ENCODE measurements at places on chromosomes 1 and 21.

GRCh38 chr1:222382171-222382570, 165.7 kb downstream of the HHIPL2 start:
- no peak for DNase-seq

GRCh38 chr1:205615789-205616188, 16.0 kb downstream of the ELK4 start:
- no peak for DNase-seq

DNA sequence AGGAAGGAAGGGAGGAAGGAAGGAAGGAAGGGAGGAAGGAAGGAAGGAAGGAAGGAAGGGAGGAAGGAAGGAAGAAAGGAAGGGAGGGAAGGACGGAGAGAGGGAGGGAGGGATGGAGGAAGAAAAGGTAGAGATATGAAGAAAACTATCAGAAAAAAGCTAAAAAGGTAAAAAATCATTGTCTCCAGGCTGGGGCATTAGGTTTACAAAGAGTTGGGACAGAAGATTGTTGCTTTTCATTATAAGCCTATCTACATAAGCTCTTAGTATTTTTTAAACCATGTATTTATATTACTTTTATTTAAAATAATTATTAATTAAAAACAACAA, 7.2 kb upstream of the PINK1 start:
- DNase-seq: no peak

DNA sequence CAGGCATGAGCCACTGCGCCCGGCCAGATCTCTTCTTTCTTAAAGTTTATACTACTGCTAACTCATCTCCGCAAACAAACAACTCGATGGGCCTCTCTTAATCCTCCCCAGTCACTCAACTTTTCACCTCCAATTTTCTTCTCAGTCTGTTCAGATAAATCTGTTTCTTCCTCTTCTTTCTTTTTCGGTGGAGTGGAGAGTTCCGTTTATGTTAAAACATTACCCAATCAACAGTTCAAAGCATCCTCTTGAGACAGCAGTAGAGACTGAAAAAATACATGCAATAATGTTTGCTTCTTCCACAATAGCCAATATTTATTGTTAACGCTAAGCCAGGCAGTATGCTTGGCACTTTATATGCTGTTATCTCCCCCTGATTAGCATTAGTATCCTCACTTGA, 1.4 kb upstream of the ANKRD13C start:
- no peak for DNase-seq

DNA sequence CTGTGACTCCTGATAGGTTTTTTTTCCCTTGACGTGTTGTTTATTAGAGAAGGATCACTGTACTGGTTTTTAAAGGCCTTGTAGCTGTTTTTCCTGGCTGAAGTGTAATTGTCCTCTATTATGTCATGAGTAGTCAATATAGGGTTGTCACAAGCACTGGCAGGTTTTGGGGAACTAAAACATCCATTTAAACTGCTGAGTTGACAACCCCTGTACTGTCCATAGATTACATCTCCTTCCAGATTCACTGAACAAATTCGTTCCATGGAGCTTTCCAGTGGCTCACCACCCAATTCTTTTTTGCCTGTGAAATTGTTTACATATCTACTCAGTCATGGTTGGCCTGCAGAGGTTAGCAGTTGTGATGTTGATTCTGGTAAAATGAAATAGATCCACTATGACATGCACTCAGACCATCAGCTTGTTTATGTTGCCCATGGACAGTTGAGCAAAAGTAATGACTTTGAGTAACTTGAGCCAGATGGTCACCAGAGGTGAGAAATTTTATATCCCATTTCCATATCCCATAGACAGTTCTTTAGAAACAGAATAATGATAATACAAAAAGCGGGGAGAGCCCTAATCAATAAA, 59.9 kb upstream of the QSOX1 start:
- DNase-seq: no peak

DNA sequence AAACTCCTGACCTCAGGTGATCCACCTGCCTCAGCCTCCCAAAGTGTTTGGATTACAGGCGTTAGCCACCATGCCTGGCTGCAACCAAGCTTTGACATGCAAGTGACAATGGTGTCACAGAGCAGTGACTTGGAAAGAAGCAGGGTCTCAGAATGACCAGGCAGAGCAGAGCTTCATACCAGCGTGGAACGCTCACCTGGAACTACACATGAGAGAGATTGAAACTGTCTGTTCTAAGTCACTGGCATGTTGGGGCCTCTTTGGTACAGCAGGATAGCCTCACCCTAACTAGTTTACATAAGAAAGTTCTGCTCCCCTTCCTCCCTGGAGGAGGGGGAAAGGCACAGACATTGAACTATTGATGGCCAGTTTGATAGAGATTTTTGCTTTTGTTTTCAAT, 47.5 kb upstream of the ITPKB start:
- DNase-seq: no peak

GRCh38 chr1:184792450-184792969, 37.9 kb upstream of the EDEM3 start:
- DNase-seq: no peak

DNA sequence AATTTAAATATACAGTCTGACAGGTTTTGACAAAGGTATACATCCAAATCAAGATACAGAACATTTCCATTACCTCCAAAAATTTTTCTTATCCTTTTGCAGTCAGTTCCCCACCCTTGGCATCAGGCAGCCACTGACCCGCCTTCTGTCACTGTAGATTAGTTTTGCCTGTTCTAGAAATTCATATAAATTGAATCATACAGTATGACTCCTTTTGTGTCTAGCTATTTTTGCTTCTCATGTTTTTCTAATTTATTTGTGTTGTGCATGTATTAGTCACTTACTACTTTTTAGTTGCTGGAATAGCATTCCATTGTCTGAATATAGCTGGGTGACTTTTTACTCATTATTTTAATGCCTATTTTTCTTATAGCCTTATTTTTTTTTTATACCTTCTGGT, 3.8 kb downstream of the UTP25 start:
- DNase-seq: no peak

GRCh38 chr21:39484711-39485276, 33.0 kb downstream of the SH3BGR start:
- no peak for DNase-seq

- DNase-seq: no peak
Observed at GRCh38 chr1:210440081-210440480, 111.4 kb downstream of the HHAT start.

DNA sequence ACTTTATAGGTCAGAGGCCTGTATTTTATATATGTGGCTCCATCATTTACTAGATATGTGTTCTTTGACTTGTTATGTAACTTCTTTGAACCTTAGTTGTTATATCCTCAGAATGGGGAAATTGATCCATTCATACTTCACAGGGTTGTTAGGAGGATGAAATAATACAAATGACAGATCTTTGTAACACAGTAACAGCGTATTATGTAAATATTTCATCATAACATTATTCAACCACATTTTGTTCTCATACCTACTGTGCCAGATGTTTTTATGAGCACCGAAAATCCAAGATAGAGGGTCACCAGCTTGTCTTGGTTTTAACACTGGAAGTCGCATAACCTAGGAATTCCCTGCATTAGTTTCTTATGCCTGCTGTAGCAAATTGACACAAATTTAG, 3.3 kb downstream of the SUCO start:
- no peak for DNase-seq

- DNase-seq: no peak
Observed at GRCh38 chr1:178180405-178180804, 86.5 kb downstream of the RASAL2 start.

- no peak for DNase-seq
Observed at GRCh38 chr1:67570486-67571143, 114.4 kb upstream of the GADD45A start.

DNA sequence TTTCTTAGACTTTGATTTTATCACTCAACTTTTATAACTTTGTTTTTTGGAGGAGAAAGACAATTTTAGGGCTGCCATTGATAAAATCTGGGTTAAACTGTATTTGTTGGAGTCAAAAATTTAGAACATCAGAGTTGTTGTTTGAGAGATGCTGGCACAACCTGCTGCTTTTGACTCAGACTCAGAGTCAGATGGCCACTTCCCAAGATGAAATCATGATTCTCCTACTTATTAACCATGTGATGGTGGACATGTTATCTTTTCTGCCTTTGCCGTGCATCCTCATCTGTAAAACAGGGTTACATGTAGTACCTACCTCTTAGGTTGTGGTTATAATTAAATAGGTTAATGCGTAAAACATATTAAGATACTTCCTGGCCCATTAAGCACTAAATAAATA, 71.2 kb downstream of the PLA2G4A start:
- DNase-seq: no peak

DNA sequence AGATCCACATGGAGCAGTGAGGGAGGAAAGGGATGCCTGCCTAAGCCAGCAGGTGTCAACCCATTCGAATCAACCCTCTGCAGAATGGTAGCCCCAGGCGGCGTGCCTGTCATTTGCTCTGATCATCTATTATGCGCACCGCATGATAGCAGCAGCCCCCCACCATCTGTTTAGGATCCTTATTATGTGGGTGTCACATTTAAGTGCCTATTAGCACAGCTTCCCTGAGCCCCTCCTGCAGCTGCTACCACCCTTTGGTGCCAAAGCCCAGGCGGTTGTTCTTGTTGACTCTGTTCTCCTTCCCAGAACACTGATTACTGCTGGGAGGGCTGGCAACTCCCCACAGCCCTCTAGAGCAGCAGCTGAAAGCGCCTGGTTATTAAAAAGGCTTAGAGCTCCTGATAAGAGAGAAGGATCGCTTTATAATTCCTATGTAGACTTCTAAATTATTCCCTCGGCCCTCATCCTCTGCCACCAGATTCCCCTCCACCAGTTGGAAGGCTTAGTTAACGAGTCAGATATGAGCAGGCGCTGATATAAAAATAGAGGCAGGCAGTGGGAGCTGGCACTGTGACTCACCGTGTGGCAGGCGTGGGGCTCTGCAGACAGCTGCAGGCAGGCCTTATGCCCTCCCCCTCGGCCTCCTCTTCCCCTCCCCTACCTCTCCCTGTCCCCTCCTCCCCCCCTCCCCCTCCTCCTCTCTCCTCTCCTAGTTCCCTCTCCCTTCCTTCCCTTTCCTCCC, 23.0 kb downstream of the ACTA1 start:
- no peak for DNase-seq

- DNase-seq: peak; percentile 48
Observed at GRCh38 chr1:9652379-9653209, 1.1 kb downstream of the PIK3CD start.

DNA sequence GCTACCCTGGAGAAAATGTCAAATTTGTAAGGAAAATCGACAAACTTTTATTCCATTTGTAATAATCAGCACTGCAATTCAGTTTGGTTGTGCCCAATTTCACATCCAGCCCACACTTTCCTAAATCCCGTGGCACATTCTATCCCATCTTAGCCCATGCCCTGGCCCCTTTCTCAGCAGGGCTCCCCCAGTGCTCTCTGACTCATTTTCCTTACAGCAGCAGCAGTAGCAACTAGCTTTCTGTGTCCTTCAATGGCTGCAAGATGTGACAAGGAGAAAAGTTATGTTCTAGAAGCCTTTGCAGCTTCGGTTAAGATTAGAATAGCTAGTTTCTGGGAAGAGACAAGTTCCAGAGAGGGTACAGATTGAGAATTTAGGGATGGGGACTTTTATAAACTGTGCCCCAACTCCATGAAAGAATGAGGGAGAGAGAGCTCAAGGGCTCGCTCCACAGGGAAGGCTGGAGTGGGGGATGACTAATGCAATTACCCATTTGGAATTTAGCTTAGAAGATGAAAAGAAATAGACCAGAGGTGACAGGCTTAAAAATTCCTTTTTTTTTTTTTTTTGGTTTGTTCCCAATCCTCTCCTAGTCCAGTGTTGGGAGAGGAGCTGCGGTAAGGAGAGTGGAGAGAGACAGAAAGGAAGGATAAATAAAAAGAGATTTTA, 47.0 kb upstream of the POU2F1 start:
- no peak for DNase-seq

DNA sequence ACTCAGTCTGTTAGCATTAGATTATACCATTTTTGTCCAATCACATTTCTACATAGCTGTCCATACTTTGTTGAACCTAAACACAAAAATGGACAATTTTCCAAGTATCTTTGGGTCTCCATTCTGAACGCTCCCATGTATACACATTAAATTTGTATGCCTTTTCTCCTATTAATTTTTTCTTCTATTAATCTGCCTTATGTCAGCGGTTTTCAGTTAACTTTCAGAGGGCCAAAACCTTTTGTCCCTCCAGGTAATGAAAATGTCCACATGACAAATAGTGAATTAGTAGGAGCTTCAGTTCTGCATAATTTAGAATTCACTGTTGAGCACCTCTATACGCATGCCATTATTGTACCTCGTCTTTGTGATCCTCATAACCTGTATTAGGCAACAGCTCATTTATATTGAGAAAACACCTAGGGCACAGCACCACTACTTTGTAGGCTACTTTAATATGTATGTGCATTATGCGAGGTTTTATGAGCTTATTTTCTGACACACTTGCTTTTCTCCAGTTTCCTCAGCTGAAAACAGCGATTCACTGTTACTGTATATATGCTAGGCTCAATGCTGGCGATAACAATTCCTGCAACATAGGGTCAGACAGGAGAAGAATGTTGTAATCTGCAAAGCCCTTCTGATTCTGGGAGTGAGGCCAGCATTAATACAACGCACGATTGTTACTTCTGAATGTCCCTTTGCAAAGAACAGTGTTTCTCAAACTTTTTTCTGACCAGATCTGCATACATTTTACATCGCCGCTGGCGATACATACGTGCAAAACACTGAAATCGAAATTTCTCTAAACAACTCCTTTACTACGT, 1.1 kb upstream of the ABCD3 start:
- DNase-seq: no peak

GRCh38 chr21:16587141-16587581, 857.4 kb downstream of the USP25 start:
- DNase-seq: no peak

DNA sequence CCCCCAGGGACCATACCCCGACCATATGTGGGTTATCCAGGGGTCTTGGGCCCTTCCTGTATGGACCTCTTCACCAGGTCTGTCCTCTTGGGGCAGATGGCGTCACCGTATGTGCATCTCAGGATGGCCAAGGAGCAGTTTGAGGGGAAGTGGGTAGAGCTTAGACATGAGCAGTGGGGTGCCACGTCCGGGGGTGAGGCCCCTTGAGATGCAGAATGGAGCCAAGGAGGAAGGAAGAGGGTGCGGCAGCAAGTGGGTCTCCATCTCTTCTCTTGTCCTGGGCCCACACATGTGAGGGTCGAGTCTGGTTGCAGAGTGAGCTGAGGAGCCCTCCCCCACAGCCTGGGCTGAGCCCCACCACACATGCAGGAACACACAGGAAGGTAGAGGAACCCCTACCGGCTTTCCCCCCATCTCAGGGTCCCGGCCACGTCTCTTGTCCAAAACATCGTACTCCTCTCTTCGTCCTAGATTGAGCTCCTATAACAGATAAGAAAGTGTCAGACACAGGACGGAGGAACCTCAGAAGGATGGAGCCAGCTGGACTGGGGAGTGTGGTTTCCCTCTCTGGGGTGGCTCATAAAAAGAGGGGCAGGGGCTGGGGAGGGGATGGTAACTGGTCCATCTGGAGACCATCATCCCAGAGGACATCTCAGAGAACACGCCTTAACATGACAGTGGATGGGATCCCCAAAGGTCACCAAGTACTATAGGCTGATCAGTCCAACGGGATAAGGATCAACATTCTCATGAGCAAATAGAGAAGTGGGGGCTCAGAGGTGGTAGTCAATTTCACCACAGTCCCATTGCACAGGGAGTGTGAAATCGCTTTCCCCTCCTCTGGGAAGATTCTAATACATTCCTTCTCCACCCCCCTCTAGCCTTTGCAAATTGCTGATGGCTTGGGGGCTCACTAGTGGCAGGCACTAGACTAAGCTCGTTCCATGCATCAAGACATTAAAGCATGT, 79.9 kb downstream of the CD247 start:
- DNase-seq: no peak

- no peak for DNase-seq
Observed at GRCh38 chr1:183968386-183968785, 69.1 kb downstream of the COLGALT2 start.
